ENCODE measurements at places on chromosomes 1 and 21.

GRCh38 chr1:206609229-206609991, 2.9 kb downstream of the EIF2D start:
- DNase-seq: no peak

DNA sequence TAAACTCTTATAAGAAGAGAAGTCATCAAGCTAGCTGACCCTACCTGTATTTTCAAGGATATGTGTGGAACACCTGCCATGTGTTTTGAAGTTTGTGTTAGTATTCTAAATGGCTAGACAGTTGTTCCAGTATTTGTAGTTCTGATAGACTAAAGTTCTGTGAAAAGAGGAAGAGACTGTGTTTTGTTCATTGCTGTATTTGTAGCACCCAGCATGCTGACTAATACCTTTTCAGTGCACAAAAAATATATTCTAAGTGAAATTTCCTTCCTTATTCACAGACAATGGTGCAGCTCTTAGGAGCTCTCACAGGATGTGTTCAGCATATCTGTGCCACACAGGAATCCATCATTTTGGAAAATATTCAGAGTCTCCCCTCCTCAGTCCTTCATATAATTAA, 8.2 kb upstream of the METTL18 start:
- no peak for DNase-seq

GRCh38 chr1:87872189-87872588, 543.5 kb downstream of the LMO4 start:
- DNase-seq: no peak

DNA sequence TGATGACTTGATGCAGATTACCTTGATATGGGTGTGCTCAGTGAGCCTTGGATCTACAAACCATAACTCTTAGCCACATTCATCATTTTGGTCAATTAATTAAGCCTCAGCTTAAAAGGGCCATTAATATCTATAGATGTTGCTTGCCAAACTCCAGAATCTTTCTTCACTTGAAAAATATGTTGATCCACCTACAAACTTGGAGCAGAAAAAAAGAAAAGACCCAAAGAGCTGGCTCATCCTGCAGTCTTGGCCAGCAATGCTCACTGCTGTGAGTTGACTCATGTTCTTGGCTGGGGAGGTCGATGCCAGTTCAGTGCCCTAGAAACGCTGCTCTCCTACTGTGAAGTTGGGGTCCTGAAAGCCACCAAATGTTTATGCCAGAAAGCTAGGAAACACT, 75.4 kb downstream of the DPT start:
- DNase-seq: peak; percentile 16

- DNase-seq: no peak
Observed at GRCh38 chr1:55717111-55717510, 501.9 kb upstream of the USP24 start.

DNA sequence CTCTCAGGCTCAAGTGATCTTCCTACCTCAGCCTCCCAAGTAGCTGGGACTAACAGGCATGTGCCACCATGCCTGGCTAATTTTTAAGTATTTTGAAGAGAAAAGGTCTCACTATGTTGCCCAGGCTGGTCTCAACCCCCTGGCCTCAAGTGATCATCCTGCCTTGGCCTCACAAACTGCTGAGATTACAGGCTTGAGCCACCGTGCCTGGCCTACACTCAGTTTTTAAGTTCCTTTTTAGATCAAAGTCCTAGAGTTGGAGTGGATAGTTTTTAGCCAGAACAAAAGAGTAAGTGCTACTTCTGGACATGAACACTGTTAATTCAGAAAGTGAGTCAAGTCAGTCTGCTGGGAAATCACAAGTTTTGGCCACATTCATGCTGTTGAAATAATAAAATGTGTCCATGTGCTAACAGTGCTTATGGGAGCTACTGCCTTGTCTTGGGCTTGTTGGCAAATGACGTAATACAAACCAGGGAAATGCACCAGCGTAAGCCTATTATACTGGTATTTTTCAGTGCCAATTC, 84.2 kb downstream of the NDUFS5 start:
- DNase-seq: no peak

- no peak for DNase-seq
Observed at GRCh38 chr1:5920201-5920600, 72.0 kb downstream of the NPHP4 start.

DNA sequence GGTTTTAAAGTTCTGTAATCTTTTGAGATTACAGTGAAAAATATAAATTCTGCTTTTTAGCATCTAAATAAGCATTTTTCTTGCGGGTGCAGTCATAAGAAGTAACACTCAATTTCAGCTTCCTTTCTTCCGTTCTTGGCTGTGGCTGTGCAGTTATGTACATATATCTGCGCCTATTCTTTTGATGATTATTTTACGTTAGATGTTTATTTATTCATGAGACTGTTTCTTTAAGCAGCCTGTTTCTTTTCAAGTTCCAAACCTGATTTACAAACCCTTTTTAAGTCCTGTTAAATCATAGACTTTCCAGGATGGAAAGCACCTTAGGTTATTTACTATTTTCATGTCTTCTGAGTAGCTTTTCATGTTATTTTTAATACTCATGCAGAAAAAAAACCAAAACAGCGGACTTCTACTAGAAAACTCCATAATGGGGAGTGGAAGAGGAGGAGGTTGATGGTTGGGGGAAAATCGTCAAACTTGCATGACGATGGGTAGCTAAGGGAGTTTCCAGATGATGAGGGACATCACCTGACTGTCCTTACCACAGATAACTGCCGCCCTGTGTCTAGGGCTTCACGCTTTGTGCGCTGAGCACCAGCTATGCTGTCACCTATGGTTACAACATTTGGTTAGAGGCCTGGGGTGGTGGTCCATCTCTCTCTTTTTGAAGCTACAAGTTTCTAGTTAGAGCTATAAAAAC, 2.6 kb downstream of the PRDM2 start:
- no peak for DNase-seq

GRCh38 chr21:34534522-34534921, 22.5 kb upstream of the KCNE1 start:
- DNase-seq: no peak

DNA sequence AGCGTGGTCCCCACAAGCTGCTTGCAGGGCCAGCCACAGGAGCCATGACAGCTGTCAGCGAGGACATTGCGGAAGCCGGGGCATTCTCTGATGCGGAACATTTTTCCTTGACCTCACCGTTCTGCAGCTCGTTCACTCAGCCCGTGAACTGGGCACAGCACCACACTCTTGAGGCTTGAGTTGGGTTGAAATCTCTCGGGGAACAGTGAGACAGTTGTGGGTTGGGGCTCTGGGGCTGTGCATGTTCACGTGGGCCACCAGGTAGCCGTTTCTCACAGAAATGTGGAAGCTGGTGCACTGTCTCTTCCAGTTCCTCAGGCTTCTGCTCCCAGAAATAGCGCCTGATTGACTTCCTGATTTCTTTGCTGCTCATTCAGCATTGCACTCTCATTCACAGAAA, 69.8 kb downstream of the SPSB1 start:
- DNase-seq: no peak

DNA sequence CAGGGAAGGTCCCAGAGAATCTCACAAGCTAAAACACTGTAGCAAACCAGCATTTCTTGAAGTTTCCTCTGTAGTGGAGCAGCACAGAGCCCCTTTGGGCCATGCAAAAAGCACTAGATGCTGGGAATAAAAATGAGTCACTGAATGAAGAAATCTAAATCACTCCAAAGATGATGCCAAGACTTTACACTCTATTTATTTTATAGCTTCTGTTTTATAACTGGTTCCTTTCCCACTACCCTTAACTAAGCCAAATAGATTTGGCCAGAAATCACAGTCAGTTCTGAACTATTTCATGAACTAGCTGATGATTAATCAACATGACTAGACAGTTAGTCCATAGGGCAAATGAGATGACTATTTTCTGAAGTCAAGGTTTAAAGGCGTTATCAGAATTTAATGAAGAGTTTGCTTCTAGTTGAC, 89.5 kb downstream of the SCMH1 start:
- DNase-seq: no peak

GRCh38 chr1:241688940-241689368, 36.9 kb downstream of the WDR64 start:
- DNase-seq: no peak

- DNase-seq: no peak
Observed at GRCh38 chr1:226942392-226942791, 2.3 kb downstream of the COQ8A start.

DNA sequence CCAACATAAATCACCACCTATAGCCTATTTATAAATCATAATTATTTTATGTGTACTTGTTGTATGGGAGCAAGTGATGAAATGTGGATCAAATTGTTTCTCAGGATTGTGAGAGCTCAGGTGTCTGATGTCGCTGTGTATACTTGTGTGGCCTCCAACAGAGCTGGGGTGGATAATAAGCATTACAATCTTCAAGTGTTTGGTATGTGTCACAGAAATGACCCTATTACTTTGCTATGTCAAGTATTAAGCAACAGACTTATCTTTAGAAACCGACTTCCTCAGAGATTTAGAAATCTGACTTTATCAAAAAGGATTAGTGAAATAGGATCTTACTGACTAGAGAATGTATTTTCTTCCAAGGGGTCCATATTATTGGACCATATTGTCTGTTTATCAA, 280.9 kb downstream of the TPR start:
- no peak for DNase-seq

DNA sequence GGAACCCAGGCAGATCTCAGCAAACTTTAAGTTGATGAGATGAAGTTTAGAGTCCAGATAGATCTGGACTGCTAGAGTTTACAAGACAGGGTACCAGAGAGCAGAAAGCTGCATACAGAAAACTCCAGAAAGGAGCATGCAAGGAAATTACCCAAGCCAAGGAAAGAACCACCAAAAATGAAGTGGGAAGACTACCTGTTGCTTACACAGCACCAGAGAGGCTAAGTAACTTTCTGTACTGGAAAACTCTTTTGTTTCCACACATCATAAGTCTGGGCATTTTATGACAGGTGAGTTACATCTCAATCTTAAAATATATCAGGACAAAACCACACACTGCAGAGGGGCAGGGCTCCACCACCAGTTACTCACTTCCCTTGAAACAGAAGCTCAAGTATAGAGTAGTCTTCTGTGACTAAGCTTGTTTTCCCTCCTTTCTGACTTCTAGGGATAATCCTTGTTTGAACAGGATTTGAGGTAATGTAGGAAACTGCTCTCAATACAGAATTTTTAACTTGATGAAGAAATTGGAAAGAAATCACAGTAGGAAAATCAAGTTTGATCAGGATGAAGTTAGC, 17.4 kb upstream of the GJA9 start:
- DNase-seq: no peak

GRCh38 chr1:177525176-177525575, 354.4 kb downstream of the BRINP2 start:
- no peak for DNase-seq

Data from cerebellum (tissue), 4 donors.